Nephron progenitor cell (in vitro differentiated cells): ENCODE measurements at places on chromosomes 3 and 15.

DNA sequence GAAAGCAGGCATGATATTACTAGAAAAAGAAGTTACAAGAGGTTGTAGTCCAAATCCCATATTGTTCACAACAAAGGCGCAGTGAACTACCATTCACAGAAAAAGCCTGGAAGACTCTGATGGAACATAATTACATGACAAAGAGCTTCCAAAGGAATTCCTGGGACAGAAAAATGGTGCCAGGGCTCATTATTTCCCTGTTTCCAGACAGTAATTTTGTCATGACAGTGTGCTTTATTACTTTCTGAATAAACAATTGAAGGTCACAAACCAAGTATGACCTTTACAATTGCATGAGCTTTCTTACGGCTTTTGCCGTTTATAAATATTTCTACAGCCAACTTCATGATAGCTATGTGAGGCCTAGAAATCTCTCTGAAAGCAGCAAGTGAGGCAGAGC lies 61.0 kb downstream of the CYFIP1 start:
- DNase-seq: no peak

DNA sequence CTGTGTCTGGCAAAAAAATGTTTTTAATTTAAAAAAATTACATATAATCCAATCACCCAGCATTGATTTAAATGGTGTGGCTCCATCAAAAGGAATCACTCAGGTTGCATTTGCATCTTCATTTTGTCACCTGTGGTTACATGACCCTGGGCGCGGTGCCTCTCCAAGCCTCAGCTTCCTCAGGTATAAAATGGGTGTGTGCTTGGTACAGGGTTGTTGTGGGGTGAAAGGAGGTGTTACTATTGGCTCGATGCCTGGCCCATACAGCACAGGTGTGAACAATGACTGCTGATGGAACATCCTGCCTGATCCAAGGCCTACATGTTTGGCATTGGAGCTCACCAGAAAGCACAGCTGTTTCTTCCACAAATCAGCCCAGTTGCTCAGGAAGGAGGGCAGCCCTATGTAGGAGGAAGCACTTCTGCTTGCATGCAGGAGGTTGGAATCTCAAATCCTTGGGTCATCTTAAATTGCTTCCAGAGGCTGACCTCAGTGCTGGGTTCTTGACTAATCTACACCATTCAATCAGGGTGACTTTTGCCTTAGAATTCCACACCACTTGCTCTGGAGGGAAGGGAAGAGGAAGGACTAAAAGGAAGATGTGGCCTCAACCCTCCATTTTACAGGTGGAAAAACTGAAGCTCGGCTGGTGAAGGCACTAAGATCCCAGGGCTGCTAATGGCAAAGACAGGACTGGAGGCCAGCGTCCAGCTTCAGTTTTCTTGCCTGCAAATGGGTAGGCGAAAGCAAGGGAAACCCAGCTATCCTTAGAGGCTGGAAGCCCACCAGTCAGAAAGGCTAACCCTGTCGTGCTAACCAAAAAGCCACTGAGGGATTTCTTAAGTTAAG lies 31.7 kb downstream of the BHLHE40 start:
- DNase-seq: no peak

DNA sequence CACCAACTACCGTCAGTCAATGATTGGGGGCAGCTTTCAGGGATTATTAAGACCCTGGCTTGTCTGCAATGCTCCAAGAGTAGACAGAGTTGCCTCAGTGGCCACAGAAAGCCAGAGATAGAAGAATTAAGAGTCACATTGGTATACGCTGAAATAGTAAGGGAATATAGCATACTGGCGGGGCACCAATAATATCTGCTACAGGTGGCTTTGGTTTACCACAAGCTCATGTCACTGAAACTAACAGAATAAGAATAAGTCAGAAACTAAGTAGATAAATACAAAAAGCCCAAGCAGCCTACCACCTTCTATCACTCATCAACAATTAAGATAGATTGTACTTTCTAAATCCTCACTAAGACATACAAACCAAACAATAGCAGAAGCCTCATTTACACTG lies 2.5 kb upstream of the FHIT start:
- no peak for DNase-seq

GRCh38 chr3:12803371-12803770 lies 6.9 kb downstream of the CAND2 start:
- no peak for DNase-seq

DNA sequence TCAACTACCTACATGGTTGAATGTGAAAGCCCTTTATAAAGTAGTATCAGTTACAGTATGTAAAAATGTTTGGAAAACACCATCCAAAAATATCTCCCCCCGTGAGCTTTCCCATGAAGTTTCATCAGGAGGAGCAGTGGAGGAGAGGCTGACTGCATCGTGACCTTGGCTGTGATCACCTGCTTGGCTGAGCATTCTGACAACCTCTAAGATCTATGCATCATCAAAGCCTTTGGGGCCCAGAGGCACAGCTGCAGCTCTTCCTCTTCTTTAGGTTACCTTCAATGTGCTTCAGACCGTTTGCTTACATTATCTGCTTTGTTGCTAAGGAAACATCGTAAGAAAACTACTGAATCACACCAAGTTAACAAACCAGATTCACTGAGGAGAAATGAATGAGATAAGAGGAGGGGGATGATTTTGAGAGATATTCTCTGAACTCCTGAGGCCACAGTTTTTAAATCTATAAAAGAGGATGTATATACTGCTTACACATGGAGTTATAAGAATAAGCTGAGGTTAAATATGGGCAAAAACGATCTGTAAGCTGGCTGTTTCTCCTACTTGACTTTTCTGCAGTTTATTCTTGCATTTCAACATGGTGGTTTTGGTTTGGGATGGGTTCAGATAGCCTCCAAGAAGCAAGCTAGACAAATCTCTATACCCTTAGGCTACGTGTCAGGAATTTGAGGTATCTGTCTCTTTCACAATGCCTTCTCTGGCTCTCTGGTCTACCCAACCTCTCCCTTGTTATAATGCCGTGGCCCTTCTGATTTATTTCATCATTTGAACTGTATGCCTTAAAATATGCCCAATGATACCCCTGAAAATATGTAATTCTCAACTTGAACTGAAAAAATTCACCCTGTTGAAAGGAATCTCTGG lies 4.0 kb downstream of the GCSAM start:
- DNase-seq: no peak

DNA sequence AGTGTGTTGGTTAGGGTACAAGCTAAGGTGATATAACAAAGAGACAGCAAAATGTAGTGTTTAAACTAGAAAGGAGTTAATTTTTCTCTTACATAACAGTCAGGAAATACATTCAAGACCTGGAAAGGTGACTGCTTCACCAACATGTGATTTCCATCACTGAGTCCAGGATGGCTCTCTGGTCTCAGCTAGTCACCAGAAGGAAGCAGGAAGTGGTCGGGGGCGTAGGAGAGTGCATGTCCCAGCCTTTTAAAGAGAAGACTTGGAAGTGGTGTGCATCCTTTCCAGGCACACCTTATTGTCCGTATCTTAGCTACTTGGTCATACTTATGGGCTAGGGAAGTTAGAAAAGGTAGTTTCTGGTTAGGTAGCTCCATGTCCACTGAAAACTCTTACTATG lies 11.1 kb upstream of the UBE2Q2 start:
- DNase-seq: no peak

DNA sequence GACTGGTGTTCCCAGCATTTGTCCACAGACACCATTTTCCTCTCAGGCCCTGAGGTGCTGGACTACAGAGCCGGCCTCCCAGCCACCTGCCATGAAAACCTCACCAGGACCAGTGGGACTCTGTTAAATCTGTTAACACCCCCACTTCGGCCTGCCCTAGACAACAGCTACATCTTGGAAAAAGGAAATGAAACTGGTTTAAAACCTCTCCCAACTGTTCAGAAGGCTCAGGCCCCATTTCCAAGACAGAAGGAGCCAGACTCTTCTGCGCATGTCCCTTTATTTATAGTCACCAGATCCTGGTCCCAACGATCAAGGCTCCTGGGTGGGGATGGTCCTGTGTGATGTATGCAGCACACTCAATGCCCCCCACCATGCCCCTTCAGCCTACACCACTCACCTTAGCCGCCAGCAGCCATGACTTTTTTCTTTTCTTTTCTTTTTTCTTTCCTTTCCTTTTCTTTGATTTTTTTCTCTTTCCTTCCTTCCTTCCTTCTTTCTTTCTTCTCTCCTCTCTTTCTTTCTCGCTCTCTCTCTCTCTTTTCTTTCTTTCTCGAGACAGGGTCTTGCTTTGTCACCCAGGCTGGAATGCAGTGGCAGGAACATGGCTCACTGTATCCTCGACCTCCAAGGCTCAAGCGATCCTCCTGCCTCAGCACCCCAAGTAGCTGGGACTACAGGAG lies 25.5 kb upstream of the FLNB start:
- no peak for DNase-seq

DNA sequence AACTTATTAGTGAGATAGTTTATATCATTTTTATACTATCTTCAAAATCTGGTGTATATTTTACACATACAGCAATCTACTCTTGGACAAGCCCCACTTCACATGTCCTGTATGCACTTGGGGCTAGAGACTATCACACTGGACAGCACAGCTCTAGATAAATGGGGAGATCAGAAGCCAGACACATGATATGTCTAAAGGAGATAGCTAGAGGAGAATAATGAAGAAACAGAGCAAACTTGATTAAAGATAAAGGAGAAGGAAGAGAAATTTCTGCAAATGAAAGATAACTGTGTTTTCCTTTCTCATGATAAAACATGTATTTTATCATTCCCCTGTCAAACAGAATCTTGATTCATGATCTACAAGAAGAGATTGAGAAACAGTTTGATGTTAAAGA lies 13.0 kb downstream of the CPA3 start:
- DNase-seq: no peak

GRCh38 chr3:178709051-178709450 lies 172.8 kb downstream of the KCNMB2 start:
- no peak for DNase-seq

GRCh38 chr15:81296673-81297072 lies 27.3 kb downstream of the STARD5 start:
- no peak for DNase-seq

GRCh38 chr3:153960458-153961074 lies 160.6 kb upstream of the ARHGEF26 start:
- no peak for DNase-seq

DNA sequence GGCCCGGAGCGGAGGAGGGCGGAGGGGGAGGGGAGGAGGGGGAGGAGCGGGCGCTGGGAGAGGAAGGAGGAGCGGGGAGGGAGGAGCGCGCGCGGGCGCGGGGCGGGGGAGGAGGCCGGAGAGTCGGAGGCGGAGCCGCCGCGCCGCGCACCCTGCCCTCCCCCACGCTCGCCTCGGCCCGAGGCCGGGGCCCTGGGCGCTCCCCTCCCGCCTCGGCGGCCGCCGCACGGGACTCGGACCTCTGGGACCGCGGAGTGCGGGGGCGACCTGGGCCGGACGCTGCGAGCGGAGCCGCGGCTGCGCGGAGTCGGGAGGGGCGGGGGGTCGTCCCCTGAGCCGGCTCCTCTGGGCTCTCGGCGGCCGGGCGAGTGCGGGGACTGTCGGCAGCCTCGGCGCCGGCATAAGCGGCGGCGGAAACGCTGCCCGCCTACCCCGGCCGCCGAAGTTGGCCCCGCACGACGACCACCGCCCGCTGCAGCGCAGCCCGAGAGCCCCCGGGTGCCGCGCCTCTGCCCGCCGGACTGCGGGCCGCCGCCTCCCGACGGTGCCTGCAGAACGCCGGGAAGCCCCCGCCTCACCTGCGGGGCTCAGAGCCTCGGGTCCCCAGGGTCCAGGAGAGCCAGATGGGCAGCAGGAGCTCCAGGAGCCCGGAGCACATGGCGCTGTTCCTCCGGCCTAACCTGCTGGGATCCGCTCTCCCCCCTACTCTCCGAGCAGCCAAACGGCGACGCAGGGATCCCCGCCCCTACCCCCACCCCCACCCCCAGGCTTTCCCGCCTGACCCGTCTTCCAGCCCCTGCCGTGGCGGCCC lies 406 bp upstream of the GABRB3 start:
- DNase-seq: peak; percentile 86

- DNase-seq: no peak
Observed at GRCh38 chr3:172096881-172097420, 57.6 kb downstream of the FNDC3B start.

GRCh38 chr3:150825916-150826377 lies 63.0 kb upstream of the SIAH2 start:
- no peak for DNase-seq

DNA sequence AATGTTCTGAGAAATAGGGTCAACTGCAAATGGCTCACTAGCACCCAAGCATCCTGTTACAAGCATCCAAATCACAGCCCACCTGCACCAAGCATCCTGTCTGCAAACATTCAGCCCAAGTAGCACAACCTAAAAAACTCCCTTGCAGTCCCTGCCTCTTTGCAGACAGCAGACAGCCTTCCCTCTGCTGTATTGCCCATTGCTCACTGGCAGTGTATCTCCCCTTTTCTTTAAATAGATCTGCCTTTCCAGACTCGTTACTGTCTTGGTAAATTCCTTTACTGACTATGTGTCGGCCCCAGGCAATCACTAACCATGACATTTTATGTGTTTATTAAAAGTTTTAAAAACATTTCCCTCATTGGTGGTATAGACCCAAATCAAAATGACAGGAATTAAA lies 155.4 kb downstream of the ADAMTSL3 start:
- DNase-seq: no peak

GRCh38 chr15:89899295-89899945 lies 5.6 kb upstream of the AP3S2 start:
- no peak for DNase-seq

GRCh38 chr3:56917361-56918110 lies 115.8 kb upstream of the ARHGEF3 start:
- DNase-seq: no peak

- no peak for DNase-seq
Observed at GRCh38 chr15:68565726-68566125, 13.1 kb upstream of the CORO2B start.

- no peak for DNase-seq
Observed at GRCh38 chr3:58459160-58459559, 25.5 kb upstream of the PDHB start.

GRCh38 chr3:159607856-159608255 lies 380.8 kb upstream of the IL12A start:
- no peak for DNase-seq

DNA sequence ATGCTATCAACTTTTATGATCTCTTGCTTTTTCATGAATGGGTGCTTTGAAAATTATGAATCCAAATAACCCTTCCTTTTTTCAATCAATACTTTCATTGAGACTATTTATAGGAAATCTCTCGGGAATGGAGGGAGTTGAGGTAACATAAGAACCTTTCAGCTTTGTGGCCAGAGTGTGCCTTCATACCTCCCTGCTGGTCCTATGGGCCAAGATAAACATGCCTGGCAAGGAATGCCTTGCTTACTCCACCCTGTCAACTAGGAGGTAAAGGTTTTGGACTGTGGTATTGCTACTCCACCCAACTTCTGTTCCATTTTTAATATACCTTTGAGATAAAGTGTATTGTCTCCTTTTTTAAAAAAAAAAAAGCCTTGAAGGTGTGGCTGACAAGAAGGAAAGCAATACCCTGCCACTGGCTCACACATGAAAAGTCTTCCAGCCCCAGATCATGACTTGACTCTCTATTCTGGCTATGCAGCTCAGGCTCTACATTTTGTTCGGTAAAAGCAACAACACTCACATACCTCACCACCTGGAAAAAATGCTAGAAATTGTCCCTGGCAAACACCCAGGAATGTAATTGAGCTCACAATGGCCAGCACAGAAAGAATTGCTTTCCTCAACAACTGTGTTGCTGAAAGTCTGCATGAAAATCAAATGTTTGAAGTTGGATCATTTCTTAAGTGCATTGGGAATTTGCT lies 35.8 kb downstream of the COL8A1 start:
- DNase-seq: no peak
